ENCODE measurements at places on chromosomes 5 and 9.

DNA sequence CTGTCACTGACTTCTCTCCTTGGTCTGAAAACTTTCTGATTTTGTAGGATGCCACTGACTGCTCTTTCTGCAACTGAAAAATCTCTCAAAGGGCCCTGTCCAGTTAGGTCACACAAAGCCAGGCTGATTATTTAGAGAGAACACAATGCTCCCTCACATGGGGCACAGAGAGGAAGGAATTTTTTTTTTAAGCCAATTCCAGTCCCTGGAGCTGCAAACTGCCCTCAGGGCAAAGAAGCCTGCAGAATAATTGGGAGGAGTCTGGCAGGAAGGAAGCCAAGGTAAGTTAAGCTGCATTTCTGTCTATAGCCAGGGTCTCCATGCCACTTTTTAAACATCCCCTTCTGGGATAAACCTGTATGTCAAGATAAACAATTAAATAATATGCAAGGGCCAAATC, 305.5 kb downstream of the ZSWIM6 start:
- DNase-seq: no peak

DNA sequence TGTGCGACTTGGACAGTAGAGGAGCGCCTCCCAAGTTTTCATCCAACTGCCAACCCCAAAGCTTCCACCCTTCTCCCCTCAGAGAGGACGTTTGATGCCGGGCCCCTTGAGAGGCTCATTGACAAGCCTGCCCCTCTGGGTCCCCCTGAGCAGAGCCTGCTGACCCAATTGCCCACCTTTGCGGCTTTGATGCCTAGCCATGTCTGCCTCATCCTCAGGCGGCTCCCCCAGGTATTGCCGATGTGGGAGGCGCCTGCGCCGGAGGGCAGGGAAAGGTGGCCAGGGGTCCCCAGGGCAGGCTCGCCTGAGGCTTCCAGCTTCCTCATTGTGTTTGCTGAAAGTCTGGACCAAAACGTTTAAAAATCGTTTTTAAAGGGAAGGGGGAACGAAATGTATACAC, 1.4 kb downstream of the ODF2 start:
- DNase-seq: no peak

GRCh38 chr5:149053072-149053695, 9.7 kb downstream of the SH3TC2 start:
- no peak for DNase-seq

DNA sequence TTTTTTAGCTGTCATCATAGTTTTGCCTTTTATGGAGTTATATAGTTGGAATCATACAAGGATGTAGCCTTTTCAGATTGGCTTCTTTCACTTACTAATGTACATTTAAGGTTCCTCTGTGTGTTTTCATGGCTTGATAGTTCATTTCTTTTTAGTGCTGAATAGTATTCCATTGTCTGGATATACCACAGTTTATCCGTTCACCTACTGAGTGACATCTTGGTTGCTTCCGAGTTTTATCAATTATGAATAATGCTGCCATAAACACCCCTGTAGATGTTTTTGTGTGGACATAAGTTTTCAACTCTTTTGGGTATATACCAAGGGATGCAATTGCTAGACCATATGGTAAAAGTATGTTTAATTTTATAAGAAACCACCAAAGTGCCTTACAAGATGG, 136.3 kb downstream of the NR3C1 start:
- DNase-seq: no peak

DNA sequence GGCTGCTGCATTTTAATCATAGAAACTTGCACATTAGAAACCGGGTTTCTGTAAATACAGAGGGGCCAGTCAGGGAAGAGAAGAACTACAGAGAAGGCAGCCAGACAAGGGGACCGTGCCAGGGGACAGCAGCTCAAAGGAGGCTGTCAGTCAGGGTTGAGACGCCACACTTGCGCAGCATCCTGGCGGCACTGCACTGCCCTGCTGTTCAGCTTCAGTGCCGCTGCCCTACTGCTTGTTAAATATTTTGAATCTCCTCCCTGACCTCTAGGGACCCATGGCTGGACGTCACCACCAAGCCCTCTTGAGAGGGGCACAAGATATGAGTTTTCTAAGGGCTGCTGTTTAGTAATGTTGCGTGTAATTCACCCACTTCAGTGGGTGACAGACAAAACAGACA, 43.6 kb upstream of the ZBTB43 start:
- no peak for DNase-seq

- DNase-seq: no peak
Measured at GRCh38 chr9:86062845-86063693, 36.3 kb downstream of the GOLM1 start.

All from HL-60 (cell line).